ENCODE measurements at places on chromosomes 2 and 18.

GRCh38 chr2:72897785-72898584, 10.8 kb downstream of the SPR start:
- no peak for DNase-seq

GRCh38 chr2:105643405-105644173, 101.1 kb upstream of the NCK2 start:
- no peak for DNase-seq

GRCh38 chr2:12302140-12302539, 414.6 kb upstream of the TRIB2 start:
- DNase-seq, result no peak

DNA sequence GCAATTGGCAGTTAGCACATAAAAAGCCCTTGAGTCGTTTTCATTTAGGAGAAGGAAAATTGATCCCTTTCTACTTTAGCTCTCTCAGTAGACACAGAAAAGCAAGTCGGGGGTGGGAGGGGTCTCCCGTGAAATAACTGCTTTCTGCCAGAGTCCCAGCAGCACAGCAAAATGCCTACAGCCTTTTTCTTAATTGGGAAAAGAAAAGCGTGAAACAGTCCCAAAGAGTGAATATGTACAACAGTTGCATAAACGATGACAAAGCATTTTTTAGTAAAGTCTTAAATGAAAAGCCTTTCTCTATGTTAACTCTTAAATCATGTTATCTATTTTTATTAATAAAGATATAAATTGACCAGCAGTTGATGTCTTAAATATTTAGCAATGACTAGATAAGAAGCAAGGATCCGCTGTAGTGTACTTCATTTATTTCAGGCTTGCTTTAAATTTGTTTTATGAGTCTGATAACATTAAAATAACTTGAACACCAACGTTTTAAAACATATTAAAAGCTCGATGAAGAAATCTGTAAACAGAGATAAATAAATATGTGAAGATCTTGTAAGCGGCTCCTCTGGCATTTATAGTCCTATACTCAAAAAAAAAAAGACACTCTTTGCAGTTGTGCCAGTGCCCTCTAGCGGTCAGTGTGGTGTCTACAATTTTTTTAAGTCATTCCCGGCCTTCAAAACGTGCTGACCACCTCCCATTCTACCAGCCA, 42.3 kb upstream of the ATIC start:
- peak; percentile 34 for DNase-seq

GRCh38 chr2:143345887-143346787, 216.9 kb downstream of the ARHGAP15 start:
- no peak for DNase-seq

DNA sequence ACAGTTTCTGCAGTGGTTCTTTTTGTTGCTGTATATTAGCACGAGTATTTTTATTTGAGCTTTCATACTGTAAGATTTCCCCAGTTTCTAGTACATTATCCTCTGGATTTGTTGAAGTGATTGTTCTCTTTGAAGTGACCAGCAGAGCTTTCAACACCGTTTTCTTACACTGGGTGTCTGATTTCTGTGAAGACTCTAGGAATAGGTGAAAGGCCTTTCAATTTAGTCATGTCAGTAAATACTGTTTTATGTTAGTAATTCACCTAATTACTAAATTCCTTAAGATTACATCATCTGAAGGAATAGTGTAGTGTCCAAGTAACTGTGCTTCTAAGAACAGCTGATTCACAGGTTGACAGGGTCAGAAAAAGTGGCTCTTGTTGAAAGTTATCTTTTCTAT, 2.3 kb downstream of the PPM1B start:
- no peak for DNase-seq

GRCh38 chr18:7778181-7778580, 211.1 kb downstream of the PTPRM start:
- DNase-seq, result no peak

DNA sequence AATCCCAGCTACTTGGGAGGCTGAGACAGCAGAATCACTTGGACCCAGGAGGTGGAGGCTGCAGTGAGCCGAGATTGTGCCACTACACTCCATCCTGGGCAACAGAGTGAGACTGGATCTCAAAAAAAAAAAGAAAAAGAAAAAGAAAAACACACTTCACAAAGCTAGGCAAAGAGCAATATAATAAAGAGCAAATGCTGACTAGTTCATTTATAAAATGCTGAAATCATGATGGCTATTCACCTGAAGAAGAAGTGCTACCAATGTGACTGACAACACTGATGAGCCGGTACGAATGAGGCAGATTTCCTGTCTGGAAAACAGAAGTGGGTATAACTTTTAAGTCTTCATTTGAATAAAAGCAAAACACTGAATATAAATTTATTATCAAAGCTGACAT, 37.9 kb downstream of the VIL1 start:
- no peak for DNase-seq

GRCh38 chr18:3796434-3796833, 346.5 kb downstream of the TGIF1 start:
- no peak for DNase-seq

GRCh38 chr2:6309415-6310255, 556.1 kb downstream of the CMPK2 start:
- DNase-seq, result no peak

DNA sequence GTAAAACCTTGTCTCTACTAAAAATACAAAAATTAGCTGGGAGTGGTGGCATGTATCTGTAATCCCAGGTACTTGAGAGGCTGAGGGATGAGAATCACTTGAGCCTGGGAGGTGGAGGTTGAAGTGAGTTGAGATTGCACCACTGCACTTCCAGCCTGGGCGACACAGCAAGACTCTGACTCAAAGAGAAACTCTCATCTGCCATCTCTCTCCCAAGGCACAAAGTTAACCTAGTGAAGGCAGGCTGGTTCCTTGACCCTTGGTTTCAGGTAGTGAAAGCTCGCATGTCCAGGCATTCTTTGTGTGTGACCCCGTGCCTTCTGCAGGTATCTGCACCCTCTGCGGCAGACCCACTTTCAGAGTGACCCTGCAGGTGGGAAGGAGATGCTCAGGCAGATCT, 100.0 kb downstream of the WDSUB1 start:
- no peak for DNase-seq

DNA sequence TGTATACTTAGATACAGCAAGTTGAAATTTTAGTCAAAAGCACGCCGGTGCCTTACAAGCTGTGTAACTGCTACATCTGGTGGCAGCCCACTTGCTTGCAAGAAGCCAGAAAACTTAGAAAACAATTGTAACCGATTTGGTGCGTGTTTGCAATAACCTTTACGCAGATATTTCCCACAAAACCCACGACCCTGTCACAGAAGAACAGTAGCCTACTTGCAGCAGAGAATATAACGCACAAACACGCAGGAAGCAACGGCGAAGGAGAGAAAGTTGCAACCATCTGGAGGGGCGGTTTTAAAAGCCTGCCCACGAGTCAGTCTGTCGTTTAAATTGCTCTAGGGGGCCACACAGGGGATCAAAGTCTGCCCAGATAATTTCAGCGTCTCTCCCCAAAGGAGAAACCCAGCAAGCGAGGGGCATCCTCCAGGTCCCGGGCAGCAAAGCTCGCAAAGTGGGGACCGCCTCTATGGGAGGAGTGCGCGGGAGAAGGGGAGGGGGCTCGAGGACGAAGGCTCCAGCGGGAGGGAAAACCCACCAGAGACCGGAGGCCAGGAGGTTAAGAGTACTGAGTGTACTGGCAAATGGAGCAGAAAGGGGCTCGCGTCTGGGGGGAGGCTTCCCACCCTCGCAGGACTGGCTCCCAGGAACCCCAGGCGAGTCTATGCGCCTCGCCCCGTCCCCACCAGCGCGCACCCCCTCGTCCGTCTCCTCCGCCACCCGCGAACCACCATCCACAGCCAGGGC, 1.1 kb downstream of the TLK1 start:
- peak; percentile 25 for DNase-seq

DNA sequence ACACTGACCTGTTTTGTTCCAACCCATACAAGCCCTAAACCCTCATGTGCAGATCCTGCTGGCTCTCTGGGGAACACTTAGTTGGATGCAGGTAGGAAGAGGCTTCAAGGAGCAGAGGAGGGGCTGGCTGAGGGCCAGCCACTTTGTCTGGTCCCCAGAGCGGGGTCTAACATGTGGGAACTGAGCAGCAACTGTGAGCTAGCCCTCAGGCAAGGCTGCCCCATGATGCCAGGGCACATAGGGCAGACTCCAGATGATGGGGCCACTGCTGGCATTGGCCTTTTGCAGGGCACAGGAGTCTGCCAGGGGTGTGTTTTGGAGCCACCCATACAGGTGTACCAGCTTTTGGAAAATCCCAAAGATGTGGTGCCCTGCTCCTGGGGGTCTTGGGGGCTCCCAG, 67.7 kb downstream of the HPCAL1 start:
- no peak for DNase-seq

DNA sequence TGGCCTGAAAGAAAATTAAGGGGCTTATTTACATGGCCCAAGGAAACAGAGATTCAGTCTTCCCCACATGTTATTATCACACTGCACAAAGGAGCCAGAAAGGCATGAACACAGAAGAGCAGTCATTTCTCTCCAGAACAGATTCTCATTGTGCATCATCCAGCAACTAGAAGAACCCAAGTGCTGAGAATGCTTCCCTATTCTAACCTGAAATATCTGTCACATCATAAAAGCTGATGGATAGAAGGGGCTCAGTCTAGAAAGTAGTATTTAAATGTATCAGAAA, 145.8 kb downstream of the TMEM163 start:
- DNase-seq, result no peak

GRCh38 chr2:174717916-174718315, 46.4 kb downstream of the CHRNA1 start:
- no peak for DNase-seq

GRCh38 chr2:135424849-135425248, 106.2 kb downstream of the ZRANB3 start:
- no peak for DNase-seq

- DNase-seq, result no peak
Observed at GRCh38 chr2:7375901-7376300, 458.7 kb downstream of the RNF144A start.

- no peak for DNase-seq
Observed at GRCh38 chr2:144629935-144630334, 110.0 kb upstream of the ZEB2 start.

DNA sequence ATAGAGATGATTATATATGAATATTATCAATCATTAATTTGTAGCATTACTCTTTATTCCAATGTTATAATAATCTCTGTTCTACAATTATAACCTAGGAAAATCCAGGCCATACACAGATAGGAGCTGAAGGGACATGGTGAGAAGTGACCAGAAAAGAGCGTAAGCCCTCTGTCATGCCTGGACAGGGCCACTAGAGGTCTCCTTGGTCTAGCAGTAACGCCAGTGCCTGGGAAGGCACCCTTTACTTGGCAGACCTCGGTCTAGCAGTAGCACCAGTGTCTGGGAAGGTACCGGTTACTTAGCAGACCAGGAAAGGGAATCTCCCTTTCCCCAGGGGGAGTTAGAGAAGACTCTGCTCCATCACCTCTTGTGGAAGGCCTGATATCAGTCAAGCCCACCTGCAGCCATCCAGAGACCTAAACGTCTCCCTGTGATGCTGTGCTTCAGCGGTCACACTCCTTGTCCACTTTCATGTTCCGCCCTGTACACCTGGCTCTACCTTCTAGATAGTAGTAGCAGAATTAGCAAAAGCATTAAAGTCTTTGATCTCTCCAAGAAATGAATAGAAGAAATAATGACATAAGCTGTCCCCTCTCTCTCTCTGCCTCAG, 447.5 kb upstream of the FSIP2 start:
- DNase-seq, result no peak

- DNase-seq, result no peak
Observed at GRCh38 chr2:118936306-118936705, 5.7 kb upstream of the MARCO start.

- no peak for DNase-seq
Observed at GRCh38 chr2:85476624-85477023, 58.1 kb downstream of the SH2D6 start.

GRCh38 chr2:173130496-173131465, 55.1 kb downstream of the MAP3K20 start:
- DNase-seq, result no peak

GRCh38 chr2:17800219-17800618, 16.0 kb upstream of the MSGN1 start:
- no peak for DNase-seq

DNA sequence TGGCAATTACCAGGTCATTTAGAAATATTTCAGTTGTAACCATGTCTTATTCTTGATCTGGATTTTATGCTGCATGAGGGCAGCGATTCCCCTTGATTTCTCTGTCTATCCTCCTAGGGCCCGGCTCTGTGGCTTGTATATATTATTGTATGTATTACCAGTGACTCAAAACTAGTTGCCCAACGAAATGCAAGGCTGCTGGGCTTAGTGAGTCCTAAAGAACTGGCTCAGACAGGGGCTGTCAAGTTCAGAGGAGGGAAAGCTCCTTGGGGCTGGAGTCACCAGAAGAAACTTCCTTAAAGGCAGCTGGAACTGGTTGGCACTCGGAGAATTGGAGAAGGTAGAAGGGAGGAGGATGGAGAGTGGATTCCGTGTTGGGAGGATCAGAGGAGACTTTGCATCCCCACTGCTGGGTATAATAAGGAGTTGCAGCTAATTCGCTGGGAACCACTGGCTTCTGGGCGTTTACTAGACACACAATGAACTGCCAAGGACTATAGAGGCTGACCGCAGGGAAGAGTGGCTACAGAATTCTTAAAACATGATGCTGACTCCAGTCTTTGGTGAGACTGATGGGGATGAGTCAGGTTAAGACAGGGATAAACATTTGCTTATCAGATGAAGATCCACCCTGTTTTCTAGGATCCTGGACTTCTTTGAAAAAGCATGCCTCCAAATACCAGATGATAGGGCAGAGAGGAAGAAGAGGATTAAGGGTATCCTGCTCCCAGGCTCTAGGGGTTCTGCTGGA, 104.3 kb downstream of the PRKCE start:
- no peak for DNase-seq

DNA sequence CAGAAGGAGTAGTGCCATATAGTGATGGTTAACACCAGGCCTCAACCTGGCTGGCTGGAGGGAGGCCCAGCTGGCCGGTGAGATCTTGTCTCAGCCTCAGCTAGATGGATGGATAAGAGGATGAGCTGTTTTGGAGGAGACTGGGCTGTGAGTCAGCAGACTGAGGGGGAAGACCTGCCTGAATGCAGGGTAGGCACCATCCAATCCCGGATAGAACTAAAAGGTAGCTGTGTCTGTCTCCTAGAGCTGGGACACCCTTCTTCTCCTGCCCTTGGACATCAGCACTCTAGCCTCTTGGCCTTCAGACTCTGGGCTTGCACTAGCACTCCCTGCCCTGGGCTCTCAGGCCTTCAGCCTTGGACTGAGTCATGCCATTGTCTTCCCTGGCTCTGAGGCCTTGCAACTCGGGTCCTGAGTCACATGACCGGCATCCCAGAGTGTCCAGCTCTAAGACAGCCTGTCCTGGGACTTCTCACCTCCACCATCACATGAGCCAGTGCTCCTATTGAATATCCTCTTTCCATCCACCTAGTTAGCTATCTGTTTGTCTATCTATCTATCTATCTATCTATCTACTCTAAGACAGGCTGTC, 131.3 kb downstream of the TPO start:
- no peak for DNase-seq

DNA sequence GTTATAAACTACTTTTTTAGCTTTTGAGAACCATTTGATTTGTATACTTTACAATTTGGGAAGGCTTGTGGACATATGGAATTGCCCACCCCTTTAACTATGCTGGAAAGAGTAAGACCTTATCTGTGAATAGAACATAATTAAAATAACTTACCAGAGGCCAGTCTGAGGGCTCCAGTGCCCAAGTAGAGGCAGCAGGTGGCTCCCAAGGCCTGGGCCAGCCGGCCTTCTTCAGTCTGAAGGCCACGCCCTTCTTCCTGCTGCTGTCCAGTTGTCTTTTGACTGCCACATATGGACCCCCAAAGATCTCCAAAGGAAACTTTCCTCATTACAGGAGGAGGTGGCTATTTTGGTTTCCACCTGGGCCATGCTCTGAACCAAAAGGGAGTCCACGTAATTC, 12.0 kb upstream of the IL18RAP start:
- DNase-seq, result no peak

GRCh38 chr18:44039216-44039615, 641.5 kb upstream of the SETBP1 start:
- DNase-seq, result no peak
